A549 treated with CORT108297 at 1 μM for 4 hours (cell line): ENCODE measurements at places on chromosomes 7 and 10. TPM values are rescaled to one million over a fixed set of nuclear protein-coding genes. Genes with fewer than 3 reads are reported as not detected.

The ADAMTS14 gene
- 0.05 to 0.10 TPM (median 0.09 TPM) in 5 replicates for total RNA-seq

The IL2RA gene
- total RNA-seq: not detected in 5 replicates

The TMEM26 gene
- total RNA-seq: 0.01 to 0.18 TPM (median 0.07 TPM) in 5 replicates

The CHST3 gene
- 34.1 to 43.0 TPM (median 35.6 TPM) in 5 replicates for total RNA-seq

The SPDYE5 gene
- total RNA-seq: not detected in 5 replicates

The ZNF804B gene
- not detected in 5 replicates for total RNA-seq

The RAB19 gene
- total RNA-seq: not detected in 5 replicates

The LRRD1 gene
- not detected in 5 replicates for total RNA-seq
